ENCODE measurements at places on chromosomes 2 and 18.
A peak's percentile ranks its signal among the peaks of the same experiment; 100 is the strongest.

- DNase-seq = no peak
These were observed 2.2 kb downstream of the LRRTM4 start for GRCh38 chr2:77519888-77520506.

- DNase-seq = no peak
These were observed 64.7 kb upstream of the COX7A2L start for GRCh38 chr2:42425697-42426096.

DNA sequence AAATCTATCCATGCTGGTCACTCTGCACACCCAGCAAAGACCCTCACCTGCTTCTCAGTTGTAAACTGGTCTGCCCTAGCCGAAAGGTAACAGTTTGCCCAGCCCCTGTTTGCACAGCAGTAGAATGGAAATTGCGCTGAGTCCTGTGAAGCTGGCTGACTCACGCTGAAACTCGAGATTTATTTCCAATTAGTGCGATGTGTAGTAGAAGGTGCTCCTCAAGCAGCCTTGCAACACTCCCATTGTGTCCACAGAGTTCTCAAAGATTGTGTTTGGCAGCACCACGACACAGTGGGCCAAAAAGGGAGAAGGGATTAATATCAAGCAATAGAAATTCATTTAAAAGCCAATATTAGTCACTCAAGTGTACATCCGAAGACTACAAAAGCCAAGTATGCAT lies 21.7 kb upstream of the APCDD1 start:
- DNase-seq = no peak

GRCh38 chr2:231597014-231597611 lies 4.4 kb downstream of the TEX44 start:
- DNase-seq = peak; percentile 54

GRCh38 chr2:101355401-101356054 lies 31.8 kb downstream of the CREG2 start:
- DNase-seq = no peak

GRCh38 chr18:44680273-44681075 lies at the start of gene SETBP1:
SETBP1 (plus strand) TSS chr18:44680888; CDS start chr18:44701347, 20,459 bp downstream.
- peak; percentile 91 for DNase-seq

GRCh38 chr18:36522509-36522908 lies 225.0 kb downstream of the FHOD3 start:
- no peak for DNase-seq

DNA sequence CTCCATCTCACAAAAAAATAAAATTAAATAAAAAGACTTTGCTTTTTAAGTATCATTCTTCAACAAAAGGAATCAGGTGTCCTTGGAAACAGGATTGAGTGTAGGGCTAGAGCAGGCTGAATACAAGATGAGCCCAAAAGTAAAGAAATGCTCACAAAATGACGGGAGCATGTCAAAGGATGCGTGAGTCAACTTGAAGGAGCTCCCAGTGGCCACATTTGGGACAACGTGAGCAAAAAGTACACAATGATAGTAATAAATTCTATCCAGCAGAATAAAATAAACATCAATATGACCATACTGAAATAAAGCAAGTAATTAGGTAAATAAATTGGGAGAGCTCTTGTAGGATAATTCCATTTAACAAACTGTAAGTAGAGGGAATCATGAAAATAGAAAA lies 220.7 kb downstream of the PHLPP1 start:
- DNase-seq = no peak

DNA sequence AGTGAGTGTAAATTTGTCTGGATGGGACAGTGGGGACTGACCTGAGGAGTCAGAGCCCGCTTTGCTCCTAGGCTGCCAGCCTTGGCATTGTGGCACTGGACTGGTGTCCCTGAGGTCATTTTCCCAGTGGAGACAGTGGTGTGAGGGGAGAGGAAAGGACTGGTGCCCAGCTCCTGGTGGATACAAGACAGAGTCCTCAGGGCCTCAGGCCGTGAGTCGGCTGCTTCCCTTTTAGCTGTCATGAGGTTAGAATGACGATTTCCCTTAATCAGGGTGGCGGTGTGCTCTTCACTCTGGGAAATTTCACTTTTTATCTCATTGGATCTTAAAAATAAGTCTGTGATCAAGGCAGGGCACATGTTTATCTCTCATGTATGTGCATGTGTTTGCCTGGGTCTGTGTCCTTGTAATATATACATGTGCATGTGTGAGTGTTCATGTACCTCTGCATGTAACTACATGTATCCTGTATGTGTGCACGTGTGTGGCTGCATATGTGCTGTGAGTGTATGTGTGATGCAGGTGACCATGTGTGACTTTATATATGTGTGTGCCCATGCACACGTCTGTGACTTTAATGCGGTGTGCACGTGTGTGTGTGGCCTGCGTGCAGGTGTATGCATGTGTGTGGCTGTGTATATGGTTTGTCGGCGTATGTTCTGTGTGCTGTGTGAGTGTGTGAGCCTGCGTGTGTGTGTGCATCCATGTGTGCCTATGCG lies 55.7 kb downstream of the GLI2 start:
- no peak for DNase-seq

GRCh38 chr18:69763002-69763401 lies 184.7 kb downstream of the CD226 start:
- no peak for DNase-seq

GRCh38 chr2:64644458-64645382 lies 9.0 kb downstream of the SERTAD2 start:
- DNase-seq = peak; percentile 94

GRCh38 chr2:10208736-10209135 lies 86.2 kb downstream of the RRM2 start:
- DNase-seq = no peak

DNA sequence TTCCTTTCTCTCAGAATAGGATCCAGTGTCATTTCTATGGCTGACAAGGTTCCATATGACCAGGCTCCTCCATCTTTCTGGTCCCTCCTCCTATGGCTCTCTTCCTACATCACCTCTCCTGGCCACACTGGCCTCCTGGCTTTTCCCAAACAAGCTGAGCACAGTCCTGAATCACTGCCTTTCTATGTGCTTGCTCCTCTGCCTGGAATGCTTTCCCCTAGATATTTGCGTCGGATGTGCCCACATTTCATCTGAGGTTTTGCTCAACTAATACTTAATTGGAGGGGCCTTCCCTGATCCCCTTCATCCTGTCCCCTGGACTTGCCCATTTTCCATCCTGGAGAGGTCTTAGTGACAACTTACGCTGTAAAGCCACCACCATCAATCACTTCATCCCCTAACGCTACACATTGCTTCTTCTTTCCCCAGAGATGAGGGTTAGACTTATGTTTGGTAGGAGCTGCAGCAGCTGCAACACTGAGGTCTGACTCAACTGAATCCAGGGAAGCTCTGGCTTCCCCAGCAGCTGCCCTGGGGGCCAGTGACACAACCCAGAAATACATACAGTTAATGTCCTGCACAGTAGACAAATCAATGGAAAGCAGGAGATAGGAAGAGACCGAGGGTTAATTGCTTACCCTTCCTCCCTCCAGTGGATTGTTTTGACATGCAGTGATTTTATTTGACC lies 42.9 kb downstream of the QPCT start:
- DNase-seq = no peak

GRCh38 chr2:157874348-157874747 lies 1.8 kb downstream of the ACVR1 start:
- DNase-seq = no peak

DNA sequence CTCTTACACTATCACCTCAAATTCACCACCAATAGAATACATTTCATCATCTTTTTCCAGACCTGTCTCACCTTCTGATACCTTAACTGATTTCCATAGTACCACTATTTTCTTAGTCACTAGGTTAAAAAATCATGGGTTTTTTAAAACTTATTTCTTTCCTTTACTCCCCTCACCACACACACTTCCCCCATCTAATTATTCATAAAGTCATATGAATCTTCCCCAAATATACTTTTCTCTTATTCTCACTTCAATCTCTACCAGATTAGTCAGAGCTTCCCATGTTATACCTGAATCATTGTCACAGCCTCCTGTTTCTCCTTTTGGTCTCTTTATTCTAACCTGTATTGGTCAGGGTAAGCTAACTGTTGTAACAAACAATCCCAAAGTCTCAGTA lies 696.3 kb downstream of the BCL11A start:
- no peak for DNase-seq

DNA sequence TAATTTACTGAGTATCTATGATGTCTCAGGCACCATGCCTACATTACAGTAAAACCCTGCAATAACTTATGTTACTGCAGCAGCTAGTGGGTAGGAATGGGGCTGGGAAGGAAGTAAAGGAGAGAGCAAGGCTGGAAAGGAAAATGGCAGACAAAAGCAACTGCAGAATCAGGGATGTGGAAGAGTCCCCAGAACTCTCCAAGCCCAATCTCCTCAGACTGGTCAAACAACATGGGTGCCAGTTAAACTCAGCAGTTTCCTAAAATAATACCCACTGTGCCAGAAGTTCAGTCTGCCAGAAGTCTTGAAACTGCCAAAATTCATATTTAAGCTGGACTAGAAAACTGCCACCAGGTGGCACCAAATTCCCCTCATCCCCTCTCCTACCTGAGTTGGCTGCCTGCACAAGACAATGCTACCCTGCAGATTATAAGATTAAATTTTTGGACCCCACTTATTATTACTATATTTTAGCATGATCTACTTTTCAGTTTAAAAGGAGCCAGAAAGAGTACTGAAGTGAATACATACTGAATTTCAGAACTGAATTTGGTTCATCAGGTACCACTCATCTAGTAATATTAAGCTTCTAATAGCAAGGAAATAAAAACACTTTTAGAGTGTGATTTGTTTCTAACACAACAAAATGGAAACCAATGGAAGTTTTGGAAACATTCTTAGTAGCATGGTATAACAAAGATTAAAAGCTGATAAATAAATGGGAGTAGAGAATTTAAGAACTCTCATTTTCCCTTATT lies 86.8 kb upstream of the DNER start:
- DNase-seq = peak; percentile 54

- no peak for DNase-seq
These were observed 138.2 kb upstream of the DNAJC10 start for GRCh38 chr2:182577816-182578215.

DNA sequence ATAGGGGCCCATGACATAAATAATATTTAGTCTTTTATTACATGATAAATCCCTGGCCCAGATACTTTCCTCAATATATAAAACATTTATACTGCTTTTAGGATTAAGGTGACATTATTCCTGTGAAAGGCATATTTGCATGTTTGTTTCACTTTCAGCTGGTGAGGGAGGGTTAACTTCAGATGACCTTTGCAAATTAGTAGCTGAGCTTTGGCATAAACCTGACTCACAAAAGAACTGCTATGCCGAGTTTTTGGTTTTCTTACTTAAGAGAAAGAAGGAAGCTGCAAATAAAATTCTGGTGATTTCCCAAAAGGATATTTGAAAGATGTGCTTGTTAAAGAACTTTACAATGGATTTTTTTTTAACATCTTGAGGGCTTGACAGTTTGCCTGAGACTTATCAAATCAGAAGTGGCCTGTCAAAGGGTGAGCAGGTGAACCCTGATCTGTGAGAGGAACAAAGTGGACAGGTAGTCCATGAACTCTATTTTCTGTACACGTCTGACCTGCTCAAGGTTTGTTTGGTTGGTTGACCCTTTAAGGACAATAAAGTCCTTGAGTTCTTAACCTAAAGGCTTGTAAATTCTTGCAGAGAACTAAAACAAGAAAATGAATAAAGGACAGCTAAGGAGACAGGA lies 93.5 kb downstream of the FAM124B start:
- no peak for DNase-seq

DNA sequence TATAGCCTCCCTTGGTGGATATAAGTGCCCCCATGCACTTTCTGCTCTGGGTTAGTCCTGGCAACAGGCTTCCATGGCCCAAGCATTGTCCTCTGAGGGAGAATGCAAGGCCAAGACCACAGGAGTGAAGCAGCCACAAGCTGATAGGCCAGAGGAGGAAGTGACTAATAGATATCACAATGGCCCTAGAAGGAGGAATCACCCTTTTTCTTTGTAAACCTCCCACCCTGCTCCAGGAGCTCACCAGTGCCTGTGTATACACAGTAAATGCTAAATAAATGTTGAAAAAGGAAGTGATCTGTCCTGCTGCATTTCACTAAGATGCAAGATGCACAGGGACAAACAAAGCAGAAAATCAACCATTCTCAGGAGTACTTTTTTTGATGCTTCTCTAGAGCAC lies 49.7 kb upstream of the ABCA12 start:
- DNase-seq = no peak

GRCh38 chr2:206160807-206161179 lies 1.1 kb downstream of the EEF1B2 start:
- no peak for DNase-seq

GRCh38 chr2:157015015-157015575 lies 242.4 kb upstream of the GALNT5 start:
- DNase-seq = no peak

GRCh38 chr2:137522620-137523011 lies 441.7 kb upstream of the HNMT start:
- DNase-seq = no peak

DNA sequence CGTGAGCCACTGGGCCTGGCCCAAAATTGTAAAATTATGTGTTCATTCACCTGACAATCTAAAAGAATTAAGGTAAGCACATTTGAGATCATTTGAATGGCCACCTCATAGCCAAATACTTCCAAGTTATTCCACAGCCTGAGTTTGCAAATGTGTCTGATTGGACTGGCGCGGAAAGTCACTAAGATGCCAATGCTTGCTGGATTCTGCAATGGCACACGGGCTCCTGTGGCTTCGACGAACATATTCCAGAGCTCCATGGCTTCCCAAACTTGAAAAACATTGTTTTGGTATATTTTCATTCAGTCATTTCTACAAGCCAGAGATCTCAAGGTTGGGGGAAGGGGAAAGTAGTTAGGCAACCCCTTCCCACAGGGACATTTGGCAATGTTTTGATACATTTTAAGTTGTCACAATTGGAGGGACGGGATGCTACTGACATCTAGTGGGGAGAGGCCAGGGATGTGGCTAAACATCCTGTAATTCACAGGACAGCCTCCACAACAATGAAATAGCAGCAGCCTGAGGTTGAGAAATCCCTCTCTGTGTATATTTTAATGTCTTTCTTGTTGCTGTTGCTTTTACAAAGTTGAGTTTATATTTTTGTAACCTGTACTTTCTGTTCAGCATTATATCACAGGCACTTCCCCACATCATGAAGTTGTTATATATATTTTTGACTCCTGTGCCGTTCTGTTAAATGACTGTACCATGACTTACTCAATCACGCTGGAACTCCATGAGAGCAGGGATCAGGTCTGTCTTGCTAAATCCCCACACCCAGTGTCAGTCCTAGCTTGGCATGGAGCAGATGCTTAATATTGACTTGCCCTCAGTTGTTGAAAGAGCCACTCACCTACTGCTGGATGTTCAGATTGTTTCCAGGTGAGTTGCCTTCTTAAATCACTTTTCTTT lies 56.9 kb downstream of the COL4A4 start:
- peak; percentile 75 for DNase-seq

GRCh38 chr2:166314022-166314759 lies 61.6 kb downstream of the SCN9A start:
- no peak for DNase-seq

All from islet precursor cell (in vitro differentiated cells).